Activated gamma-delta T cell (primary cell): ENCODE measurements at places on chromosomes 11 and 22.

- DNase-seq, result no peak
Observed at GRCh38 chr11:111676878-111677585, 74.8 kb downstream of the SIK2 start.

- DNase-seq, result no peak
Observed at GRCh38 chr22:20761536-20761935, 12.4 kb upstream of the SERPIND1 start.

DNA sequence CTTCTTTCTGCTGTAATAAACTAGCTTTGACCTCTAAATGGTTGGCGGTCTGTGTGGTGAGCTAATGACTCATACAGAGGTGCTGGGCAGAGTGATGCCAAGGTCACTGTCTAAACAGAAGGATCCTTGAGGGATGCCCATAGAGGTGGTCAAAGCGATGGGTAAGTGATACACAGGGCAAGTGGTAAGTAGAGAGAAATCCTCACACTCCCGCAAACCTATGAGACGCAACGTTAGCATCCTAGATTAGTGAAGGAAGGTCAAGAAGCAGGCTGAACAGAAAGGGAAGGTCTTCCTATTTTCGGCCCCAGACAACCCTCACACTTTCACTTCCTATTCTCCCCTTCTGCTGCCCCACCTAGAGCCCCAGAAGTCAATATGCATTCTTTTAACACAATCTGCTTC, 65.6 kb upstream of the SESN3 start:
- DNase-seq, result no peak

GRCh38 chr11:64387916-64388315, 29.0 kb downstream of the RPS6KA4 start:
- DNase-seq, result no peak

DNA sequence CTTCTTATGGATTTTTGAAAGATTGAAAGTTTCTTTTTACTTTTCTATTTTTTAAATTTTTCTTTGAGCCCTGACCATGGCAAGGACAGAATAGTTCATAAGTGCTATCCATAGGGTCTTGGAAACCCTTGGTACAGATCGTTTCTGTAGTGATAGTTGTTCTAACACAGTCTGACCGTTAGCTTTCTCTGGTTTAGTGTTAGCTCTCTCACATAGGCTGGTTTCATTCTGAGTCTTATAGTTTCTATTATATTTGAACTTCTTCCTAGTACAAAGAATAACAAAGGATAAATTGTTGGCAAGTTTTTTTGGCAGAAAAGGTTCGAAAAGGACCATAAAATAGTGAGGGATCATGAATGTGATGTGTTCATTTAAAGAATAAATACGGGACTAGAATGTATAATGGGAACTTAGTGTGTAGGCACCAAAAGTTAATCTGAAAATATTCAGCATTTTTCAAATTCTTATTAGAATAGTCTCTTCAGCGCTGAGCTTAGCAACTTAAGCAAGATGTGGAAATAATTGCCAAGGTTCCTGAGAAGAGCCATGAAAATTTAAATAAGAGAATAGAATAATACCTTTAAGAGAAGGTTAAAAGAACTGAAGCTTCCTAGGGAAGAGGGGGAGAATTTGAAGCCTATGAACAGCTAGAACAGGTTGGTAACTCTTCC, 24.1 kb downstream of the FDX1 start:
- DNase-seq, result no peak

- DNase-seq, result no peak
Observed at GRCh38 chr11:15880291-15880690, 476.1 kb downstream of the SOX6 start.

- DNase-seq, result no peak
Observed at GRCh38 chr11:103978616-103979595, 57.5 kb upstream of the DDI1 start.

DNA sequence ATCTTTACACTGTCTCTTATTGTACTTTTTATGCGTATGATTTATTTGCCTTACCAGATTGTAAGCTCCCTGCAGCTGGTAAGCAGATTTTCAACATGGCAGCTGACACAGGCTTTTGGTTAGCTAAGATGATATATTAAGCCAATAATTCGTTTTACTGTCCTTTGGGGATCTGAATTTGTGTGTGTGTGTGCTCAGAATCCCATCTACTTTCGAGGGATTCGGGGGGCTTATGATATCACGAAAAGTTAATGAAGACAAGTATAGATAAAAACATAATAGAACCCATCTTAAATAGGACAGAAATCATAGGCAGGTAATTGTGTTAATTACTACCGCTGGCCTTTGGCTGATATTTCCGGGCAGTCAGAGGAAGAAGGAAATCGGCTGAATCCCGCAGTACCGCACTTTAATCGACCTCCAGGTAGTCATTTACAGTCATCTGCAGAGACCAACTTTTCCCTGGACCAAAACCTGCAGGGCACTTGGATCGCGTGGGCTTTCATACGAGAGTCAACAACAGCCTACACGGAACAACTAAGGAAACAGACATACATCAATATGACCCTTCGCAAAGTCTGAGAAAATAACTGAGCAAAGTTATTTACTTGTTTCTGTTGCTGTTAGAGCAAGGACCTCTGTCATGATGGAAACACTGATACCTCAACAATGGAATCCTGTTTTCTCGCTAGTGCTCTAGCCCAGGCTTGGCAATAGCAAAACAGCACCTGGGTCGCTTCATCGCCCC, 802 bp downstream of the KBTBD3 start:
- DNase-seq, result no peak

- DNase-seq, result no peak
Observed at GRCh38 chr11:35321111-35321510, 98.2 kb downstream of the SLC1A2 start.

DNA sequence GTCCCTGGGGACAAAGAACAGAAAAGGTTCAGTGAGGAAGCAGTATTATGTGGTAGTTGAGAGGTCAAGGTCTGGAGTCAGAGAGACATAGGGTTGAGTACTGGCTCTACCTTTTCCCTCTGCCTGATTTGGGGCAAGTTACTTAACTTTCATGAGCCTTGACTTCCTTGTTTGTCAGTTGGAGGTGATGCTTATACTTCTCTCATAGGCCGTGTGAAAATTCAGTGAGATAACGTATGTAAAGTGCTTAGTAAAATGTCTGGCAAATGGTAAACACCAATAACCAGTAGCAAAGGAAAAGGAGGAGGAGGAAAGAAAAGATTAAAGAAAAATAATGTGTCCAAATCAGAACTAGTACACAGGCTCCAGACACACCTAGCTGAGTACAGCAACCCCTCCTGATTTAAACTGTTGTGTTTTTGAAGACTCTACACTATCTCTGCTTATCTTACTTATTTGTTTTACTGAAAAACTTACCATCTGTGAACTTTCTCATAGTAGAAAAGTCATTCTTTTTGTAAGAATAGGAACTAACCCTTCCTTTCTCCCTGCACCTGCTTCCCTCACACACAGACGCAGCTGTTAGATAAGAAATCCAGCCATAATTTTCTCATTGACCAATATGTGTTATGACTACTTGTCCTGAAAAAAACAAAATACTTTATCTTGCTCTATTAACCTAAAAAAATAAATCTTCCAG, 126.9 kb downstream of the CD44 start:
- DNase-seq, result no peak

DNA sequence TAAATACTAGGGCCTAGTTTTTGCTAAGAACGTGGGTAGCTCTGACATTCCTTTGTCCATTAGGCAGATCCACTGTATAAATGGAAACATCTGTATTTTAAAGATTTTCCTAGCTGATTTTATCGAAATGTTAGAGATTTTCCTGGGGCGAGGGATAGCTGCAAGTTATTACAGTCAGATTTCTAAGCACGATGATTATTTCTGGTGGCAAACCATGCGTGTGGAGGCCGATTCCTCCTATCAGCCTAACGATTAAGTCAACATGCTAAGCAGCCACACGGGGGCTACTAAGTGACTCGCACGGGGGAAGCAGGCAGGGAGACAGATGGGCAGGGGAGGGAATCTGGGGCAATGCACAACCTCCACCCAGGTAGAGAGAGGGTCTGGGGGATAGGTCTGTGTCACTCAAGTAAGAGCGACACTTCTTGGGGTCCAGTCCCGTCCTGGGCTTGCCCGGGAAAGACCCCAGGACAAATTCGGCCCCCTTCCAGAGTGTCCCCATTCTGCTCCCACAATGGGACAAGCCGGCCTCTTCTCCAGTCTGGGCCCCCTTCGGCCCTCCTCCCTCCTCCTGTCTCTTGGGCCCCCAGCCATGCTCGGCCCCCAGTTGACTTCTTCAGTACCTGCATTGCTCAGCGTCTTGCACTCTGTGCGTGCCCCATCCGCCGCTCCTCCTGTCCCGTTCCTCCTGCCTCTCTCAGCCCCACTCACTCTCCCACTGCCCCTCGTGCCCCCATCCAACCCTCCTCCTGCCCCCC, 571 bp downstream of the C11orf24 start:
- DNase-seq, result no peak

DNA sequence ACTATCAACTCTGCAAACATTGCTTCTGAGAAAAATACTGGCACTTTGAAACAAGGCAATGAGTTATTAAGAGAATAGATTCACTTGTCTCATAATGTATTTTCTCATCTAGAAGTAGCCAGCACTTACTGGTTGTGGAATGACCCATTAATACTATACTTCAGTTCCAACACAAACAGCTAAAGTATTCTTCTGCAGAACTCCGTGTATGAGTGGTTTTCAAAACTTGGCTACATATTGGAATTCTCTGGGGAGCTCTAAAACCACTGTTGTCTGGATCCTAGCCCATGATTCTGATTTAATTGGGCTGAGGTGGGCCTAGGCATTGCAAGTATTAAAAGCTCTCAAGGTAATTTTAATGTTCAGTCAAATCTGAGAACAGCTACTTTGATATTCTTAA, 1416.4 kb upstream of the RAG2 start:
- DNase-seq, result no peak

DNA sequence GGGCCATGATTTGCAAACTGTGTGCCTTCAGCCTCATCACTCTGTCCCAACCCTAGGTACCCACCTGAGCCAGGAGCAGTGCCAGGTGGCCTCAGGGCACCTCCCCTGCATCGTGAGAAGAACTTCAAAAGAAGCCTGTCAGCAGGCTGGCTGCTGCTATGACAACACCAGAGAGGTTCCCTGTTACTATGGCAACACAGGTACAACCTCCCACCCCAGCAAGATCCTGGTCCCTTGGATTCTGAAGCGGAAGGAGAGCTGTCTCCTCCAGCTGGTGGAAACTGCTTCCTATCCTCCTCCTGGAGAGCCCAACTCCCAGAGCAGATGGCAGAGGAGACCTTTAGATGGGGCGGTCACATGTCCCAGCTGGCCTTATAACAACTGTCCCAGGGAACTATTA, 2.9 kb downstream of the ZP1 start:
- DNase-seq, result no peak

DNA sequence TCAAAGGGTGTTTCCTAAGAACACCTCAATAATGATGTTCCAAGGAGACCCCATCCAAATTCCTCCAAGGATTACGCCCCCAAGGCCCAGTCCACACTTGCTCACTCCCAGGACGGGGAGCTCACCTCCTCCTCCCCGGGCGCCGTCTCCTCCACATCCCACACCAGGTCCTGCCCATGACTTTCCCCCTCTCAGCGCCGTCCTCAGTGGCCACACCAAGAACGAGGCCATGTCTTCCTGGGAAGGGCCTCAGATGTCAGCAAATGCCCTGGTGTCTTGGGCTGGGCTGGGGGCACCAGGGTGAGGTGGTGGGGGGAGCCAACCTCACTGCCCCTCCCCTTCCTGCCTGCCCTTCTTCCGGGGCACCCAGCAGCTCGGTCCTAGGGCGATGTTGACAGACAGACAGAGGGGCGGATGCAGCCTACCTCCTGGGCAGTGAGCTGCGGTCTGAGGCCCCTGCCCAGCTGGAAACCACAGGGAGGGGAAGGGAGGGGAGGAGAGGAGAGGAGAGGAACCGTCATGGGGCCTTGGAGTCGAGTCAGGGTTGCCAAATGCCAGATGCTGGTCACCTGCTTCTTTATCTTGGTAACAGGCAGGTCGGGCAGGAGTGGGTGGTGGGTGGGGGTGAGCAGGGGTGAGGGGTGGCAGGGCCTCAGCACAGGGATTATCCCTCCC, at the start of the genes C11orf21 and TSPAN32:
C11orf21 (minus strand) TSS at position 288 of the 675 bp plus-strand sequence; CDS start at position 178, 110 bp downstream.
TSPAN32 (plus strand) TSS at position 383 of the 675 bp plus-strand sequence; CDS start at position 520, 137 bp downstream.
- peak; percentile 50 for DNase-seq

DNA sequence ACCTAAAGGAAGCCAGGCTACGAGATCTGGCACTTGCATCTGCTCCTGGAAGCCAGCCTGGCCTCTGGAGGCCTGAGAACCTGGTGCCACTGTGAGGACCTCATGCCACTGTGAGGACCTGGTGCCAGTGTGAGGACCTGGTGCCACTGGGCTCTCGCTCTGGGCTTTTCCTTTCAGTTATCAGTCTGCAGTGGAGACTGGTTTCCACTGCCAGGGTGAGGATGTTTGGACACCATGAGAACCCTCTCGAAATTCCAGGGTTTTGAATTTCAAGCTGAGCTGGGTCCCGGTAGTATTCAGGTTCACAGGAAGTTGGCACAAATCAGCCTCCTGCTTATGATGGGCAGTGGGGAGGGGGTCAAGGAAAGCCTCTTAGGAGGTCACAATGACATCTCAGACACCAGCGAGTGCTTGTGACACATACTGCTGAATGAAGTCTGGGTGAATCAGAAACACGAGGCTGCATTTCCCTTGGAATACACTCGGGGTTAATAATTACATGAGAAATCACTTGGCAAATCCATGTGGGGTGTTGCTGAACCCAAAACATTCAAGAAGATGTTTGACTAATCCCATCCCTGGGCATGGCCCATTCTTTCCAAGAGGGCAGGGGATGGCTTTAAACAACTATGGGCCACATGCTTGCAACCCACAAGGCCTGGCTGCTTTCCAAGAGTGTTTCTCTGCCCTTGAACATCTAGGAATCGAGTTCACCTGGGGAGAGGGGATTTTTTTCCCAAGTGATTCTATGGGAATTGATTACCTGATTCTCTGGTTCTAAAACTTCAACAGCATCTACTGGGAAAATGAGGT, 60.2 kb downstream of the LINC01488 start:
- DNase-seq, result no peak

DNA sequence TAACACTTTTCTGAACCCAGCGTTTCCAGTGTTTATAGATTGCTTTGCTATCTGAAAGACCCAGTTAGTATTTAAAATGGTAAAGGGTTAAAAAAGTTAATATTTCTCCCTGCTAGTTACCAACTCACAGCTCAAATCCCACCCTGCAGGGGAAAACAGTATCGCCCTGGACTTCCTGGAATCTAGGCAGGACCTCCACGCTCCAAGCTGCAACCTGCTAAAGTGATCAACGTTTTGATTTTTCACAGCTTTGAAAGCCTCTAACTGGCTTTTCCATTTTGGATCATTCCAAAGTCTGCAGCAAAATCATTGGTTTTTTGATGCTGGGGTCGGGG, 4.6 kb downstream of the FZD4 start:
- no peak for DNase-seq
